ENCODE measurements at places on chromosomes 3 and 15.

DNA sequence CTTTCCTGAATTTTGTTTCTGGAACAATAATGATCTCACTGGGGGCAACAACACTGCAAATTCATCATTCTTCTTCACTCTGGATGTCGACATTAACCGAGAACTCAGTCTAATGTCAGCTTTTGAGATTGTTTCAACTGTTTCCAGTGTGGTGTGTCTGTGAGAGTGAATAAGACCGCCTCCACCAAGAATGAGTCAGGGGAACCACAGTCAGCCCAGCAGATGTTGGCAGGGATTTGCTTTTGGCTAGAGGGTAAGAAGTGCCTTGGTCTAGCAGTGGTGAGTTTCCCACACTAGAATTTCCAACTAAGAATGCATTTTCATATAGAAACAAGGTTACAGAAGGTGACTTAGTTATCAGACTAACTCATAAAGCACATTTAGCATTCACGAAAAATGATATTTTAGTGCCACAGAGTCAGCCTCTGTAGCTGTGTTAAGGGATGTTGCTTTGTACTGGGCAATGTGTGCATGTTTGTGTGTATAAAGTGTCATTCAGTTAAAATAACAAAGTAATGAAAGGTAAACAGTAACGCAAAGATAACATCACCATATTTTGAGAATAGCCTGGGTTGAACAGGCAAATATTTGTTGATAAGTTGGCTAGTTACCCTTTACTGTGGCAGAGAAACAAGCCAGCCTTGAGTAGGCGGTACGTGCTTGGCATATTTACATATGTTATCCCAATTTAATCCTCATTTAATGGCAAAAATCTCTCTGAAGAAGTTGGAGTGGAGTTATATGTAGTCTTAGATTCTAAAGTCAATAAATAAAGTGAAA, 33.8 kb downstream of the DRD3 start:
- no peak for DNase-seq

GRCh38 chr3:97914388-97914787, 57.8 kb downstream of the RIOX2 start:
- DNase-seq, result no peak

- peak; percentile 35 for DNase-seq
Observed at GRCh38 chr3:113532698-113533533, 561 bp downstream of the SIDT1 start.

DNA sequence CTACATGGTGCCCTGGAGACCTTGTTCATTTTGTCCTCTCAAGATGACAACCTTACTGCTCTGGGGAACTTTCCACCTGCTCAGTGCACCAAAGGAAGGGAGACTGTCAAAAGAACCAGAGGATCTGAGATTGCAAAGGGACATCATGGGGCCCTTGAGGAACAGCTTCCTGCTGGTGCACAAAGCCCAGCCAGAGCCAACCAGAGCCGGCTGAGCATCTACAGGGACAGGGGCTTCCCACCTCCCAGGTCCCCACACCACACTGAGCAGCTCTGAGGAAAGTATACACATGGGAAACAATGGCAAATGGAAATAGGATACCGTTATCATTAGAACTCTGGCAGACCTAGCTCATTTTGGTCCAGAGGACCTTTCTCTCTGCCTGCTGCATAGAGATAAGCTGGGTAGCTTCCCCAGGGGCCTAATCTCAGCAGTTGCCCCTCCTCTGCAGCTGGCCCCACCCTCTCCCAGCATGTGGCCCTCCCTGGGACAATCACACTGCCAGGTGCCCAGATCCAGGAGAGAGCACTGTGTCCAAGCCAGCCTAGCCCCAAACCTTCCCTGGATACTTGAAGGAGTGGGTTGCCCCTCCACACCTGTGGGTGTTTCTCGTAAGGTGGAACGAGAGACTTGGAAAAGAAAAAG, 123.4 kb upstream of the PRR20G start:
- no peak for DNase-seq

DNA sequence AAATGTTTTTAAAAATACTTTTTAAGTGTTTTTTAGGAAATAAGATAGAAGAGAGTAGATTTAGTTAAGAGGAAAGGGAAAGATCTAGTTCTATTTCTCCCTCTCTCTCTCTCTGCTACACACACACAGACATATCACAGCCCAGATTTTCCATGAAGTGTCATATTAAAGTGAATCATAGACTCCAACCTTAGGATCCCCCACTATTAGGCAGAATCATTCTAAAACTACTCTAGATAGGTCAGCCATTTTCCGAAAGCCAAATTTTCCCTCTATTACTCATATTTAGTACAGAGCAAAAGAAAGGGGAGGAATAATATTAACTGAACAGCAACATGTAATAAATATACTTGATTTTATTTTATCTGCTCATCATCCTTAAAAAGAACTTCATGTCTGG, 45.1 kb upstream of the RSL24D1 start:
- DNase-seq, result no peak

GRCh38 chr15:96225642-96226259, 104.7 kb upstream of the NR2F2 start:
- no peak for DNase-seq

- no peak for DNase-seq
Observed at GRCh38 chr3:105911496-105911895, 42.7 kb upstream of the CBLB start.

- peak; percentile 83 for DNase-seq
Observed at GRCh38 chr3:27880969-27881892, 159.1 kb upstream of the EOMES start.

- DNase-seq, result peak; percentile 28
Observed at GRCh38 chr15:43511012-43511885, 6.2 kb upstream of the MAP1A start.

- DNase-seq, result no peak
Observed at GRCh38 chr3:188827103-188827502, 344.7 kb upstream of the TPRG1 start.

- DNase-seq, result no peak
Observed at GRCh38 chr3:183576487-183577107, 21.1 kb upstream of the KLHL6 start.

- no peak for DNase-seq
Observed at GRCh38 chr3:180183346-180183745, 146.6 kb upstream of the PEX5L start.

- DNase-seq, result no peak
Observed at GRCh38 chr15:29046977-29047376, 161.2 kb downstream of the APBA2 start.

GRCh38 chr3:4680227-4680691, 187.1 kb downstream of the ITPR1 start:
- DNase-seq, result no peak

- no peak for DNase-seq
Observed at GRCh38 chr3:31754575-31755278, 222.0 kb downstream of the STT3B start.

- DNase-seq, result no peak
Observed at GRCh38 chr3:167913219-167913835, 177.8 kb downstream of the SERPINI1 start.

- peak; percentile 3 for DNase-seq
Observed at GRCh38 chr3:43638594-43639447, 17.0 kb upstream of the ANO10 start.

- no peak for DNase-seq
Observed at GRCh38 chr15:76313731-76314130, 2.5 kb upstream of the ETFA start.
